ENCODE measurements at places on chromosomes 3 and 15. TPM values are rescaled to one million over a fixed set of nuclear protein-coding genes. Genes with fewer than 3 reads are reported as not detected.

Gene ANKDD1A
- total RNA-seq = 1.5 TPM

Gene FAM227B
- 4.6 TPM for total RNA-seq

Gene CYP1A1
- total RNA-seq = 0.92 TPM

GRCh38 chr15:43204016-43204901 is 16.6 kb downstream of the EPB42 start:
- DNase-seq = peak; percentile 62
